Activated T-cell treated with anti-CD3 and anti-CD28 coated beads, Interleukin-2, amount 50 U/mL, for 72 hours (primary cell): ENCODE measurements at places on chromosomes 7 and 10. TPM values are rescaled to one million over a fixed set of nuclear protein-coding genes. Genes with fewer than 3 reads are reported as not detected.

DNA sequence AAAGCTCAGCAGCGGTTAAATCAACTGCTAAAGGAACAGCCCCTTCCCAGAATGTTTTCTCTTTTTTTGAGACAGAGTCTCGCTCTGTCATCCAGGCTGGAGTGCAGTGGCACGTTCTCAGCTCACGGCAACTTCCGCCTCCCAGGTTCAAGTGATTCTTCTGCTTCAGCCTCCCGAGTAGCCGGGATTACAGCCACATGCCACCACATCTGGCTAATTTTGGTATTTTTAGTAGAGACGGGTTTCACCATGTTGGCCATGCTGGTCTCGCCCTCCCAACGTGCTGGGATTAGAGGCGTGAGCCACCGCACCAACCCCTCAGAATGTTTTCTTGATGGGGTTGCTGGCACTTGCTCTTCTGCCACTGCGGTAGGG lies 59.8 kb upstream of the IL6 start:
- peaks cover 34% of the 10 kb centered on the region for H3K27me3 ChIP-seq
- H3K4me3 ChIP-seq, result no peak overlapping the region
- no peak for DNase-seq
- H3K27ac ChIP-seq, result no peak overlapping the region
- peaks cover 67% of the 10 kb centered on the region for H3K4me1 ChIP-seq
- H3K36me3 ChIP-seq, result no peaks in the 10 kb centered on the region

DNA sequence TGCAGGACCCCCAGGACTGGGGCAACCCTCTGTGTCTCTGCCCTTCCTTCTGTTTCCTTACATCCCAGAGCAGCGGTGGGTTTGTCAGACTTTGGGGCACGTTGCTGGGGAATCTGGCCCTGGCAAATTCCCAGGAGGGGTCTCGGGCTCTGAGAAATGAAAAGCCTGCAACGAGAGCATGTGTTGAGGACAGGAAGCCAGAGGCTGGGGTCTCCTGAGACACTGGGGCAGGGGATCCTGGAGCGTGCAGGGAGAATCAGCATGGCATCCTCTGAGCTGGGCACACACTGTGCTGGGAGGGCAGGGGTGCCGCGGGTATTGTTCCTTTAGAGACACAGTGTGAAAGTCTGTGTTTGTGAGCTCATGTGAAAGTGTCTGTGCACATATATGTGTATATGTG lies 279.9 kb upstream of the PPP2R2D start:
- no peaks in the 10 kb centered on the region for H3K4me1 ChIP-seq
- no peak overlapping the region for H3K4me3 ChIP-seq
- no peak for DNase-seq
- H3K27me3 ChIP-seq, result no peaks in the 10 kb centered on the region

DNA sequence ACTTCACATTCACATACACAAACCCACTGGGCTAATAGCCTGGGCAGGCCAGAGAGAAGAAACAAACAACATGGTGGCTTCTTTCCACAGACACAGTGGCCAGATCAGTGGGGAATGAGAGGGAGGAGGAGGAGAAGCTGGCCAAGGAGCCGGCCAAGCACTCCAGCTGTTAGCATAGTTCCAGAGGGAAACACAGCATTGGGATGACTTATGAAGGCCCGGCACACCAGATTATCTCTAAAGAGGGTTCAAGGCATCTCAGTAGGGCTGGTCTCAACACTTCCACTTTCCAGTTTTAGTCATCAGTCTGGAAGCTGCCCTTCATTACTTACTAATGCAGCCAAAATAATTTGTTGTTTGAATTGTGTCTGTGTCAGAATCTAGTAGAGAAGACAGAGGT lies 42.1 kb upstream of the GPR26 start:
- H3K27ac ChIP-seq, result no peak overlapping the region
- DNase-seq, result no peak
- no peaks in the 10 kb centered on the region for H3K36me3 ChIP-seq

- no peaks in the 10 kb centered on the region for H3K4me1 ChIP-seq
- H3K4me3 ChIP-seq, result no peak overlapping the region
- H3K27me3 ChIP-seq, result no peaks in the 10 kb centered on the region
- H3K36me3 ChIP-seq, result no peaks in the 10 kb centered on the region
- no peak for DNase-seq
Measured at GRCh38 chr7:31254926-31255325, 85.6 kb downstream of the NEUROD6 start.

- H3K27me3 ChIP-seq, result no peaks in the 10 kb centered on the region
- no peaks in the 10 kb centered on the region for H3K4me1 ChIP-seq
- no peaks in the 10 kb centered on the region for H3K36me3 ChIP-seq
- no peak for DNase-seq
Measured at GRCh38 chr10:77586719-77587415, 50.7 kb downstream of the KCNMA1 start.

DNA sequence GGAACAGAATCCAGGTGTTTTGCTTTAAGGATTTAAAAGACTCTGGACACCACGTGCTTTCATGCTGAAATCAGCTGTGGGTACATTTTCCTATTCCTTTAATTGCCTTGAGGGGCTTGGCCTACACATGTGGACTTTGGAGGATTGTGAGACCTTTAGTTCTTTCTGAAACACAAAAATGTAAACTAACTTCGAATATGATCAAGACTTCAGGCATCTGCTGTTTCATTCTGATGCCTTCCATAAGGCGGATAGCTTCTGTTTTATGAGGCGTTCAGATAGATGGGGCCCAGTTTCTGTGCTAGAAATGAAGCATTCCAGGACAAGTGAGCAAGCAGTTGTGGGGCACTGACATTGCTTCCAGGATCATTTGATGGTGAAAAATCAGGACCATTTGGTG lies 1.5 kb upstream of the NOBOX start:
- H3K36me3 ChIP-seq, result no peaks in the 10 kb centered on the region
- DNase-seq, result no peak
- no peak overlapping the region for H3K4me3 ChIP-seq
- peaks cover 16% of the 10 kb centered on the region for H3K27me3 ChIP-seq
- H3K4me1 ChIP-seq, result no peaks in the 10 kb centered on the region
- H3K27ac ChIP-seq, result no peak overlapping the region

DNA sequence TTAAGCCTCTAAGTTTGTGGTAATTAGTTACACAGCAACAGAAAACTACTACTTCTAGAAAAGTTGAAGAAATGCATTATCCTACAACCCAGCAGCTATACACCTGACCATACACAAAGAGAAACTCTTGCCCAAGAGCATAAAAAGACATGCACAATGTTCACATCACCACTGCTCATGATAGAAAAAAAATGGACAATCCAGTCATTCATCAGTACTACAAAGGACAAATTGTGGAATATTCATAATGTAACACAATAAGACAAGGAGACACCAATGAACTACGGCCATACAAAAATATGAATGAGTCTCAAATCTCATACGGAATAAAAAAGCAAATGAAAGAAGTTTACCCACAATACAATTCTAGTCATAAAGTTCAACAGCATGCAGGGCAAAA lies 87.4 kb downstream of the ZFAND4 start:
- peaks cover 24% of the 10 kb centered on the region for H3K4me1 ChIP-seq
- H3K27ac ChIP-seq, result no peak overlapping the region
- peaks cover 15% of the 10 kb centered on the region for H3K36me3 ChIP-seq
- H3K4me3 ChIP-seq, result no peak overlapping the region
- no peaks in the 10 kb centered on the region for H3K27me3 ChIP-seq
- DNase-seq, result no peak

The HSPA12A gene
- 0.72 TPM for total RNA-seq

DNA sequence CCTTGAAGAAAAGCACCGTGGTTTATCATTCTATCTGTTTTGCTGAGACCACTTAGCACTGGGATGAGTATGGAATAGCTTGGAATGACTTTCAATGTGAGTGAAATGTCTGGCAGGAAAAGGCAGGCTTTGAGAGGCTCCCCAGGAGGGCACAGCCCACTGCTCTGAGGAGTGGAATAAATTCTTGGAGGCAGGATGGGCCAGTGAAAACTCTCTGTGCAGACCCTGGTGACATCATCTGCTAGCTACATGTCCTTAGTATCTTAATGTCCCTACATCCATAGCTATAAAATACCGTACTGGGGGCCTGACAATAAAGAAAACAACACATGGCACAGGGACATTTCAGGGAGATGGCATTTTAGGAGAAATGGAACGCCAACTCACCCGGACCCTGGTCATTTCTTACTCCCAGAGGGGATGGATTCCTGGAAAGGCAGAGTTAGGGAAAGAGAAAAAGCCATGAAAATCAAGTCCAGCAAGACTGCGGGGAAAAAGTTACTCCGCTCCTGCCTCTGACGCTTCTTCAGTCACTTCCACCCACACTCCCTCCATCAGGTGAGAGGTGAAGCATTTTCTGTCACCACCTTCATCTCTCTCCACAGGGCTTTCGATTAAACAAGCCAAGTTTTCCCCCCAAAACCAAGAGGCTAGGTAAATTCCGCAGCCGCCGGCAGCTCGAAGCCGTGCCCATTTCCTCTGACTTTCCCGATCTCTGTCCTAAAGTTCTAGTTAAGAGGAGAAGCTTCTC lies 991 bp downstream of the ZNF239 start:
- no peak for DNase-seq
- H3K36me3 ChIP-seq, result peaks cover 20% of the 10 kb centered on the region
- H3K4me1 ChIP-seq, result peaks cover 36% of the 10 kb centered on the region
- no peak overlapping the region for H3K27ac ChIP-seq
- peak overlapping the region; percentile 63 for H3K4me3 ChIP-seq

DNA sequence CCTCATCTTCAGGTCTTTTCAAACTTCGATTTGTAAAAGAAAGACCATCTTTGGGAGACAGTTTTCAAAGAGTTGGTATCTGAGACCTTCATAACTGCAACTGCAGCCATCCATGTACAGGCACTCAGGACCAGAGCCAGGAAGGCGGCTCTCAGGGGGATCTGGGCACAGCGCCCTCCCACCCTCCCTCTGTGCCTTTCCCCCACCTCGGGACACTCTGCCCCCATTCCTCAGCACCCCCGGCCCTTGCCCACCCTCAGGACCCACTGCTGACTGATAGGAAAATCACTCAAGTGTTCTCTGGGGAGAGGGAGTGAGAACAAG lies 143.6 kb downstream of the CUBN start:
- no peaks in the 10 kb centered on the region for H3K27me3 ChIP-seq
- no peaks in the 10 kb centered on the region for H3K36me3 ChIP-seq
- H3K27ac ChIP-seq, result no peak overlapping the region
- DNase-seq, result no peak

DNA sequence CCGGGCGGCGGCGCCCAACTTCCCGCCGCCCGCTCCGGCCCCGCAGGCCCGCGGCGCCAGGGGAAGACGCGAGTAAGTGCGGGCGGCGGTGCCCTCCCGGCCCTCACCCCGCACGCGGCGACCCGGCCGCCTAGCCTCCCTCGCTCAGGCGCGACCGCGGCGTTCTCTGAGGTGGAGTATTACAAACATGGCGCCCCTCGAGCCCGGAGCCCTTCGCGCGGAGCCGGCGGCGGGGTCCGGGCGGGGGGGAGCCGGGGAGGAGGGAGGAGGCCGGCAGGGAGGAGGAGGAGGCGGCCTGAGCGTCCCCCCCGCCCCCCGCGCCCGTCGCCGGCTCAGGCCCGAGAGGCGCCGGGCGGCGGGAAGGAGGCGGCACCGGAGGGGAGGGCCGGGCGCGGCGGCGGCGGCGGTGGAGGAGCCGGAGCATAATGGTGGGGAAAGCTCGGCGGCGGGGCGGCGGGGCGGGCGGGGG lies at the start of gene ZMYND11:
Gene ZMYND11, plus strand, starts transcription at position 324 of the 469 bp plus-strand sequence. CDS start 44,558 bp downstream, outside the sequence.
- H3K36me3 ChIP-seq, result peaks cover 1% of the 10 kb centered on the region
- peak within 1 kb of the TSS; percentile 96 for H3K27ac ChIP-seq
- peaks cover 48% of the 10 kb centered on the region for H3K4me1 ChIP-seq
- no peaks in the 10 kb centered on the region for H3K27me3 ChIP-seq
- DNase-seq, result peak; percentile 65
- H3K4me3 ChIP-seq, result peak within 1 kb of the TSS; percentile 96

DNA sequence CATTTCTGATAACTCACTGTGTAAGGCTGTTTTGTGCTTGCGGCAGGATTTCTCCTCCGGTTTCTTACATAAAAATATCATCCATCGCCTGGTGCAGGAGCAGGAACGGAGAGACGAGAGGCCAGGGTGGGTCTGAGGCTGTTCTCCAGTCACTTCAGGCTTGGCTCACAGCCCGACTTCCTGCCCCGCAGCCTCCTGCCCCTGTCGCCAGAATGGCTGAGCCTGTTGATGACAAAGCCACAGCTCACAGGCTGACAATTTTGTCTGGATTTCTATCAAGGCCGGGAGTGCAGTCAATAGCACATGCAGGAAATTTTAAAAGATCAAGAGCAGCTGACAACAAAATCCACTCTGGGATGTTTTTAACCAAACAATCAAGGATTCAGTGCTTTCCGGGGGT lies 229.7 kb upstream of the ZNF32 start:
- H3K27me3 ChIP-seq, result no peaks in the 10 kb centered on the region
- no peak overlapping the region for H3K27ac ChIP-seq
- peaks cover 3% of the 10 kb centered on the region for H3K4me1 ChIP-seq

The TMEM213 gene
- 0.39 TPM for total RNA-seq

The DYNC1I1 gene
- not detected for total RNA-seq
